ENCODE measurements at places on chromosomes 5 and 9.

GRCh38 chr5:21051945-21052344 lies 1063.9 kb upstream of the CDH18 start:
- DNase-seq, result no peak

DNA sequence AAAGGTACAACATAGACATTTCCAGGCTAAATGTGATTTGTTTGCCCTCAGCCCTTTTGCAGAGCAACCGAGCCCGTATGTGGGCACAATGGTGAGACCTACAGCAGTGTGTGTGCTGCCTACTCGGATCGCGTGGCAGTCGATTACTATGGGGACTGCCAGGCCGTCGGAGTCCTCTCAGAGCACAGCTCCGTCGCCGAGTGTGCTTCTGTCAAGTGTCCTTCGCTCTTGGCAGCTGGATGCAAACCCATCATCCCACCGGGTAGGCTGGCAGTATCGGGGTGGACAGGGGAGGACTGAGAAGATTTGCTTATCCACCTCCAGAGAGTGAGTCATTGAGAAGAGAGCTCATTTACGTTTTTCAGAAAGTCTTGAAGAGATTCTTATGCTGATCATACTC lies 17.8 kb upstream of the GLIPR2 start:
- DNase-seq, result no peak

- no peak for DNase-seq
Measured at GRCh38 chr5:115932991-115933390, 29.3 kb upstream of the LVRN start.

- no peak for DNase-seq
Measured at GRCh38 chr9:31390403-31391025, 993.9 kb upstream of the ACO1 start.

GRCh38 chr5:68066277-68066955 lies 149.1 kb upstream of the PIK3R1 start:
- no peak for DNase-seq

GRCh38 chr9:6777213-6777902 lies 19.6 kb downstream of the KDM4C start:
- no peak for DNase-seq

DNA sequence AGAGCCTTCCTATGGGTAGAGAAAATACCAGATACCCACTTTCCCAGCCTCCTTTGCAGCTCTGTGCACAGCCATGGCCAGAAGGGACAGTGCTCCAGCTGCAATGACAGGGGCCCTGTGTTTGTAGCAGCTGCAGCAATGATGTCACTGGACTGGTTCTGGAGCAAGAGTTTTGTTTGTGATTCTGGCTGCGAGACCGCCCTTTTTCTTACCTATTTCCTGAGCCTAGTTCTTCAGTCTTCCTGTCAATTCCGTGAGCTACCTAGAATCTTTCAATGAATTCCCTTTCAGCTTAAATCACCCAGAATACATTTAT lies 10.0 kb upstream of the BOD1 start:
- DNase-seq, result no peak

DNA sequence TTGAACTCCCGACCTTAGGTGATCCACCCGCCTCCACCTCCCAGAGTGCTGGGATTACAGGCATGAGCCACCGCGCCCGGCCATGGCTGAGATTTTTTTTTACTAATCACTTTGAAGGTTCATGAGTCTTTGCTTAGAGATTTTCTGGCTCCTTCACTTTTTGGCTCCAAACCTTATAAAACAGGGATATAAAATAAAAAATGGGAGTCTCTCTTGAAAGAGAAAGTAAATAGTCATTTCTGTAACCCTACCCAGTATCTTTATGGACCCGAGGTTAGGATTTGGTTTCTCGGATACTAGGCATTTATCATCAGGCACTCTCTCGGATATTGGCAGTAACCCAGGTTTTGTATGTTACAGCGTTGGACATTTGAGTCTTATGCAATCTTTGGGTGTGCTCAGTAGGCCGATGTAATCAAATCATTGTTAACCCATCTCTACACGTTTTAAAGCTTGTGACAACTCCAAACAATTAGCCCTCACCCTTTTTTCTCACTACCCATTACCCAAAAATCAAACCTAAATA lies 25.3 kb downstream of the STXBP1 start:
- no peak for DNase-seq

GRCh38 chr9:98085944-98086343 lies 29.4 kb downstream of the NANS start:
- no peak for DNase-seq

GRCh38 chr5:180648658-180649296 lies 623 bp downstream of the FLT4 start:
- no peak for DNase-seq

GRCh38 chr5:147645197-147645596 lies 135.3 kb upstream of the DPYSL3 start:
- no peak for DNase-seq

All from stimulated activated CD8-positive, alpha-beta memory T cell treated with anti-CD3 and anti-CD28 coated beads, Interleukin-7, amount 100 ng/mL, for 4 hours (primary cell).